Gastroesophageal sphincter (tissue), 4 donors: ENCODE measurements at places on chromosomes 4 and X.

- ATAC-seq, result peak; percentile 28
These were observed 13.2 kb upstream of the CLDN24 start for GRCh38 chr4:183335369-183335940.

GRCh38 chrX:109847257-109848187, 114.5 kb upstream of the ACSL4 start:
- peak; percentile 87 for ATAC-seq

DNA sequence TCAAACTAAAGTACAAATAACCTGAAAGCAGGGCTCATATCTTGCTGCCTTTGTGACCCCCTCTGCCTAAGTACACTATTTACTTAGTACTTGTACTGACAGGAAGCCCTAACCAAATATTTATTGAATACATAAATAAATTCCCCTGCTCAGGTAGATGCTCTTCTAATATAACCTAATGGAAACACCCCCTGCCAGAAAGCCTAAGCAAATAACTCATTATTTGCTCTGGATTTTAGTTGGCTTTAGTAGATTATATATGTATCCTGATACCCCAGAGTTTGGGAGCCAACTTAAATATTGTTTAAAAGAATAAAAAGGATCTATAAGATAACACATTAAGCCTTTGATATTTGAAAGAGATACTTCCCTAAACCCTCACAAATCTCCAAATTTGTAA, 318.2 kb downstream of the PPP1R2C start:
- no peak for ATAC-seq

GRCh38 chrX:110568441-110568840, 209.8 kb downstream of the RTL9 start:
- no peak for ATAC-seq

GRCh38 chr4:48787056-48787455, 7.0 kb upstream of the FRYL start:
- ATAC-seq, result no peak

GRCh38 chrX:33001107-33001506, 210.2 kb downstream of the DMD start:
- no peak for ATAC-seq

DNA sequence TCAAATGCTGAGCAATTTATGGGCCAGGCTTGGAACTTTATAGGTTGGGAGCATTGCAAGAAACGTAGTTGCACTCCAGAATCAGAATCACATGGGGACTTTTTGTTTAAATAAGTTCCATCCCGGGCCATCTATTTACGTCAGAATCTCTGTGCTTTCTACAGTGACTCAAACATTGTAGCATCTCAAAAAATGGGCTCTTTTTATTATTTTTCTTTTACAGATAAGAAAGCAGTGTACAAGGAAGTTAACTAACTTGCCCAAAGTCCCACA, 10.2 kb downstream of the CC2D2A start:
- peak; percentile 38 for ATAC-seq

DNA sequence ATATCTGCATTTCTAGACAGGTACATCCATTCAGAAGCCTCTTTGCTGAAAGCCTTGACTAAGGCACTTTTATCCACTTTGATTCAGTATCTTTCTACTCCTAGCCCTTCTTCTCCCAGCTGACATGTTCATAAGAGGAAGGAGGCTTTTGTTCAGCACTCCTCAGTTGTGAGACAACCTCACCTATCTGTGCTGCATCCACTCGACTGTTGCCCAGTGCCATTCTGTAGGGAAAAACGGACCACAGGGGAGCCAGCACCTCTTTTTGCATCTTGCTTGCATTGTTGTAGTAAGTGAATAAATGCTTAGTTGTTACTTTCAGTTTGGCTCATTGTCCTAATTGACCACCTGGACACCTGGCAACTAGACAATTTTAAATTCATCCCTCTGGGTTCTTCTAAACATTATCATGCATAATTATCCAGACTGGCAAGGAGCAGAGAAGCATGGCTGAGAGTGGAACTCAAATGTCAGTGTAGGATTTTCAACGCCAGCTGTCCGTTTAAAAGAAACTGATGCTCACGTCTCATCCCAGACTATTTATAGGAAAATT, 83.8 kb upstream of the BOD1L1 start:
- ATAC-seq, result no peak

DNA sequence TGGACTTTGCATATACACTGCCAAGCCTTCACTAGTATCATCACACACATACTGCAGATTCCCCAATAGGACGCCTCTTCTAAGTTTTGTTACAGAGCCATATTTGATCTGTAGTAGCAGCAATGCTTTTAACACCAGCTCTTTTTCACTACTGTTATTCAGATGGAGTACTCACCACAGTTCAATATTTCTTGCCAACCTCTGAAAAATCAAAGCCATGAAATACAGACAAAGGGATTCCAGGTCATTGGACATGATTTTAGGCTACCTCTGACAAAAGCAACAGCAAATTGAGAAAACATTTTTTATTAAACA, 390.7 kb upstream of the ADGRL3 start:
- no peak for ATAC-seq

DNA sequence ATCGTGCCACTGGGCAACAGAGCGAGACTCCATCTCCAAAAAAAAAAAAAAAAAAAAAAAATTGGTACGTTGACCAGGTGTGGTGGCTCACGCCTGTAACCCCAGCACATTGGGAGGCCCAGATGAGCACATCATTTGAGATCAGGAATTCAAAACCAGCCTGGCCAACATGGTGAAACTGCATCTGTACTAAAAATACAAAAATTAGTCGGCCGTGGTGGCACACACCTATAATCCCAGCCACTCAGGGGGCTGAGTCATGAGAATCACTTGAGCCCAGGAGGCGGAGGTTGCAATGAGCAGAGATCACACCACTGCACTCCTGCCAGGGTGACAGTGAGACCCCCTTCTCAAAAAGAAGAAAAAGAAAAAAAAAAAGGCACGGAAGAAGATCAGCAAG, 24.5 kb downstream of the RBMX start:
- ATAC-seq, result no peak

DNA sequence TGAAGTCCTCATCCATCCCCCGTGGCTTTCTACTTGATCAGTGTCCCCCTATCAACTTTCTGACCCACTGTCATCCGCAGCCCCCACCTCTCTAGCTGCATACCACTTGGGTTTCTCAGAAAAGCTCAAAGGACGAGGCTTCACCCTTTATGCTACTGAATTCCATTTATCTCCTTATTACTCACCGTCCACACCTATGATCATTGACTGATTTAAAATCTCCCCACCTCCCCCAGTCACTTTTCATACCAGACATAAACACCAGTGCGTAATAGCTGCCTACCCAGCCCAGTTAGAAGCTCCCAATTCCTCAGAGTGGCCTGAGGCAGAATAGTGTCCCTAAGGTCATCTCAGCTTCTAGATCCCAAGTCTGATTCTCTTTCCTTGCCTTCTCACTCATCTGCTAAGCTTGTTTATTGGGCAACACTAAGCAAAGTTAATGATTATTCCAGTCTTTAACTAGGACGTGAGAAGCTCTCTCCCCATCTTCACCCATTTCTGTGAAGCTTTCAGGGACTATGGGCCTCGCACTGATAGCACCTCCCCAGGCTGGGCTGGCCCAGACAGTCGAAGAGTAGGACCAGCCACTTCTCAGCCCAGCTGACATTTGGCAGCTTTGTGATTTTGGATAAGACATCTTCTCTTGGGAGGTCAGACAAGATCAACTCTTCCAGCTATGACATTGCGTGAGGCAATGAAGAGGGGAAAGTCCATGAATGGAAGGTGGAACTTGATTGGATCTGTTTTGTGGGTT, 7.2 kb upstream of the DDX60L start:
- no peak for ATAC-seq

GRCh38 chrX:103918571-103919269, 43.7 kb upstream of the TMSB15B start:
- ATAC-seq, result peak; percentile 81

- peak; percentile 71 for ATAC-seq
These were observed 53.8 kb downstream of the VSIG4 start for GRCh38 chrX:65985922-65986588.

DNA sequence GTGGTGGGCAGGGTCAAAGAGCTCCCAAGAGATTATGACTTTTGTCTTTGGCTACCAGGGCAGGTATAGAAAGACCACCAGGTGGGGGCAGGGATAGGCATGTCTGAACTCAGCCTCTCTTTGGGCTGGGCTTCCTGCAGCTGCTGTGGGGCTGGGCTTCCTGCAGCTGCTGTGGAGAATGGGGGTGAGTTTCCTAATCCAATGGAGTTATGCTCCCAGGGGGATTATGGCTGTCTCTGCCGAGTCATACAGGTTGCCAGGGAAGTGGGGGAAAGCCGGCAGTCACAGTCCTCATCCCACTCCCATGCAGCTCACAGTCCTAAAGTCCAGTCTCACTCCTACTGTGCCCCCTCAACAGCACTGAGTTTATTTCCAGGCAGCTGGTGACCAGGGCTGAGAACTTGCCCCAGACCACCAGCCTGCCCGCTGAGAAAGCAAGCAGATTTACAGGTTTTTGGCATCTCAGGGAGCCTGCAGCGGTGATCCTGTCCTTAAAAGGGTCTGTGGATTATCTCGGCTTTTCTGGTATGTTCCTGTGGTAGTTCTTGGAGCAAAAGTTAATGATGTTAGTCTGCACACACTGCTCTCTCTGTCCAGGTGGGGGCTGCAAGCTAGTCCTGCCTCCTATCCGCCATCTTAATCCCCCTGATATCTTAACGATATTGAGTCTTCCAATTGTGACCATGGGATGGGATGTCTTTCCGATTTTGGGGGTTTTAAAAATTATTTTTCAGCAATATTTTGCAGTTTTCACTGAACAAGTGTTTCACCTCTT, 133.4 kb downstream of the RTL9 start:
- no peak for ATAC-seq

DNA sequence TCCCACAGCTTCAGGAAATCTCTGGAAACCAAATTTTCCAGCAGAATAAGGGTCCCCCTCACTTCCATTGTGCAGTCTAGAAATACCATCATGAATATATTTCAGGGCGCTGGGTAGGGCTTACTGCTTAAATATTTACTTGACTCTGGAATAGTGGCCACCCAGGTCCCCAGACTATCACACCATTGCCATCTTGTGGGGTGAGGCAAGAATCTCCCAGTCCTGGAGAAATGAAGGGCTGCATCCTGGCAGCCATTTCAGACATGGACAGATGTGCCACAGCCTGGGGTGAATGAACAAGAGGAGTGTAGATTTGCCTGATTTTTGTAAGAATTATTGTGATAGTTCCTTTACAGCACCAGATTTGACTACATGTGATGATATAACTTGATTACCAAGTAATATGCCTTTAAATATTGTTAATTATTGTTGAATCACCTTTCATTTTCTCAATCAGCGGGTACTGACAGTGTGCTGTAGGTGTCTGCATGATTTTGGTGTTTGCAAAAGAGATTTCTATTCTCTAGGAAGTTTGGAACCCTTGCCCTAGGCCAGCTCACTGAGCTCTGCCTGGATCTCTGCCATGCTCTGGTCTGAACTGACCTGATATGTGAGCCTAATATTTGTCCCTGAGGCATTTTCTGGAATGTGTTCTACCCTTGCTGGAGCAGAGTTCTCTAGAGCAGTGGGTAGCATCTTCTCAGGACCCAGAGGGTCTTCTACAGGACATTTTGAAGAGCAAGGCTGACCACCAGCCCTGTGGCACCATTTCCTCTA, 183.4 kb downstream of the KIT start:
- ATAC-seq, result no peak

GRCh38 chr4:106384878-106385277, 16.3 kb upstream of the GIMD1 start:
- no peak for ATAC-seq

DNA sequence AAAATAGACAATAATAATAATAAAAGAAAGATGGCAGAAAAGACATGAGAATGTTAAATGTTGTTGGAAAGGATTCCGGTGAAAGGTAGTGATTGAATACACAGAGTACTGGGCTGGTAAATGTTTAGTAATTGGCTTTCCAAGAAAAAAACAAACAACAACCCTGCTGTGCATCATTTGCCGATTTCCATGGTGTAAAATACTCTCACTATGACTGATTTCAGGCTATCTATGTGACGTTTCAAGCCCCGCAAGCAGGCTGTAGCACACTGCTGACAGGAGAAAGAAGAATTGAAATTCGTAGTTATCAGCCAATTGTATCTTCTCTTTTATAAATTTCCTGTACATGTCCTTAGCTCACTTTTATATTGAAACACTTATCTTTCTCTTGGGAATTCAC, 13.6 kb upstream of the SEPTIN6 start:
- ATAC-seq, result no peak

GRCh38 chrX:72107320-72107719, 24.4 kb downstream of the RTL5 start:
- peak; percentile 58 for ATAC-seq

DNA sequence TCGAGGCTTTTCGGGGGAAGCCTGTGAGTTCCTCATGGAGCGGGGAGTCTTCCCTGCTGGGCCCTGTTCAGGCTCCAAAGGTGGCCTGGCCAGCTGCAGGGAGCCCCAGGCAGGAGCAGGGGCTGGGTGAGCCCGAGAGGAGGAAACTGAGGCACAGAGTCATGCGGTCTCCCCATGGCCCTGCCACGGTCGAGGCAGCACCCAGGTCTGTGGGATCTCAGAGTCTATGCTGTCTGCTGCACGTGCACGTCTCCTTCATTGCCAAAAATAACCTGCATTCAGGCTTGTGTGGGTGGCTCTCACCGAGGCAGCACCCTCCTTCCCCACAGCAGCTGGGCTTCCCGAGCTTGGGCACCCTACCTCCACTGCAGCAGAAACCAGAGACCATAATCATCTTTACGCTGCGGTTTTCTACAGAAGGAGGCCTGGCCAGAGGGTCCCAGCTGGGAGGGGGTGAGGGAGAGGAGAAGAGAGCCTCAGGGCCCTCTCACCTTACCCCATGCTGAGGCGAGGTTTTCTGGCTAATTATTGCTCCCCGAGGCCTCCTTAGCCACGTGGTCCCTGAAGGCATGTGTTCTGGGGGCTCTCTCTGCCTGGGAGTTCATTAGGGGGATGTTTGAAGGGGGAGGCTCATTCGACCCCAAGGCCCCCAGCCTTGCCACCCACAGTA, 64.3 kb downstream of the CPZ start:
- ATAC-seq, result no peak

- ATAC-seq, result no peak
These were observed 75.0 kb downstream of the HS6ST2 start for GRCh38 chrX:132883358-132883915.

GRCh38 chr4:152304220-152304619, 231.7 kb downstream of the FBXW7 start:
- ATAC-seq, result no peak

DNA sequence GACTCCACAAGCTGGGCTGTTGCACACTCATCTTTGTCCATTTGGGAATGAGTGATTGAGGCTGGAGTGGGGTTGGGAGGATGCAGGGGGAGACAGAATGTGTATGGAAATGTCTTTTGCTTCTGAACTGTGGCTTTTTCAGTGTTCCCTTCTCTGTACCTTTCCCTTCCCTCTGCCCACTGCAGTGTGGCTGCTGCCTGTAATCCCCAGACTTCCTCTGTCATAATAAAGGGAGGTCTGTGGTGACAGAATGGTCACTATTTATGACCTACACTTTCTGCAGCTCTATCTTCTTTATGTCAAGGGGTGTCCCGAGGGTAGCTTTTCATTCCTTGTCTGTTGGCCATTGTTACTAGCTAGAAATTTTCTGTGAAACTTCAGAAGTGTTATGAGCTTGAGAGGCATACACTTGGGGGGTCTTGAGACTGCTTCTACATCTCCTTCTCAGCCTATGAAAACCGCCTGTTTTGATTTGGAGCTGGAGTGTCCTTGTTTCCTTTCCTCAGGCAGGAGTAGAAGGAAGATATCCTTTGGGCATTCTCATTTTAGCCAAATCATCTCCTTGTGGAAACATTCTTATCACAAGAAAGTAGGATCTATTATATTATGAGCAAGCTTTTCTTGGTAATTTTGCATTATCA, 63.0 kb downstream of the ANK2 start:
- no peak for ATAC-seq

GRCh38 chr4:57374866-57375595, 264.8 kb upstream of the IGFBP7 start:
- no peak for ATAC-seq

GRCh38 chrX:16155581-16156096, 11.6 kb upstream of the MAGEB17 start:
- ATAC-seq, result no peak
